ENCODE measurements at places on chromosomes 2 and 18.

DNA sequence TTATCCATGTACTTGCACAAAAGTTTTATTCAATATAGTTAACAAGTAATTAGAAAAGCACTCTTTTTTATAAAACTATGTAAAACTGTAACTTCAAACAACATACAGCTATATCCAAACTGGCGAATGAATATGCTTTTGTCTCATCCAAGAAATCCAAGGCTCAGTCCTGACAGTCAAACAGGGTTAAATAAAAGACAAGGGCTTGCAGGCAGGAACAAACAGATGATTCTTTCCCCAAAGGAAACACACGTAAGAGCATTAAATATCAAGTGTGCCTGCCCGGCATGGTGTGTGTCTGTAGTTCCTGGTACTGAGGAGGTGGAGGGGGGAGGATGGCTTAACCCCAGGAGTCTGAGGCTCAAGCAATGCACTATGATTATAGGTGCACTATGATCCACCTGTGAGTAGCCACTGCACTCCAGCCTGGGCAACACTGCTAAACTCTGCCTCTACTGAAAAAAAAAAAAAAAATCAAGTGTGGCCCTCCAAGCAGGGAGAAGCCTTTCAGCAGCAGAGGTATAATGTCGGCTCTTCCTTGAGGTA lies 171.3 kb downstream of the DLGAP1 start:
- no peak for DNase-seq

GRCh38 chr2:60662781-60663180 lies 93.3 kb upstream of the PAPOLG start:
- no peak for DNase-seq

DNA sequence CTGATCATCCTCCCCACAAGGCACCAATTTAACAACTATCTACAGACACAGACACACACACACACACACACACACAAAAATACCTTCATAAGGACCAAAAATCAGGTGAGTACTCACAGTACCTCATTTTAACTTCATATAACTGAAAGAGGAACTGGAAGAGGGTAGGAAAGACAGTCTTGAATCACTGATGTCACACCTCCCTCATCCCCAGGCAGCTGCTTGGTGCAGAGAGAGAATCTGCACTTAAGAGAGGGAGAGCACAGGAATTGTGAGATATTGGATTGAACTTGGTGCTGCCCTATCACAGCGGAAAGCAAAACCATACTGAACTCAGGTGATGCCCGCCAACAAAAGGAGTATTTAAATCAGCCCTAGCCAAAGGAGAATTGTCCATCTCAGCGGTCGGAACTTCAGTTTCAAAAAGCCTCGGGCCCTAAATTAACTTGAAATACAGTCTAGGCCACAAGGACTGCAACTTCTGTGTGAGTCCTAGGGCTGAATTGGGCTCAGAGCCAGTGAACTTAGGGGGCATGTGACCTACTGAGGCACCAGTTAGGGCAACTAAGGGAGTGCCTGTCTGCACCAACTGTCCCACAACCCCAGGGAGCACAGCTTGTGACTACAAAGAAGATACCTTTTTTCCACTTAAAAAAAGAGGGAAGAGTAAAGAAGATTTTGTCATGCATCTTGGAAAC lies 211.1 kb downstream of the LRATD1 start:
- no peak for DNase-seq

DNA sequence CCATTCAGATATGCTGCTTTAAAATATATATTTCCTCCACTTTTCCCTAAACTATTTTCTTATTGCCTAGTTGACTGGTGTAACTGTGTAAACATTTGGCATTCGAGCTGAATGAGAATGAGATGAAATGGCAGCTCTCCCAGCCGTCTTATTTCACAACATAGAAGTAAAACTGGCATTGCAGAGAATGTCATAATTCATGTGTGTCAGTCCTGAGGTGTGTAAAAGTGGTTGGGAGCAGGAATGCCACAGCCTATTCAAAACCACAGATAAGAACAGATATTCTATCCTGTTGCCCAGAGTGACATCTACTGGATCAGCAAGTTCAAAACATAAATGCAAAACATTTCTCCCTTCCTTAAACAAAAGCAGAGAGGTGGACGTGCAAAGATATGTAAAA lies 565.5 kb upstream of the CHAC2 start:
- DNase-seq = no peak

- no peak for DNase-seq
Observed at GRCh38 chr2:101012054-101012705, 10.1 kb downstream of the RPL31 start.
